ENCODE measurements at places on chromosomes 7 and 10. TPM values are rescaled to one million over a fixed set of nuclear protein-coding genes. Genes with fewer than 3 reads are reported as not detected.

SLC26A5 gene
- under 0.01 TPM for total RNA-seq

TEX36 gene
- total RNA-seq, result not detected

KIAA1217 gene
- 28.7 TPM for total RNA-seq

VAX1 gene
- not detected for total RNA-seq

HTRA1 gene
- 137 TPM for total RNA-seq

EVX1 gene
- total RNA-seq, result not detected

IFIT5 gene
- 9.8 TPM for total RNA-seq
